ENCODE measurements at places on chromosomes 7 and 10. TPM values are rescaled to one million over a fixed set of nuclear protein-coding genes. Genes with fewer than 3 reads are reported as not detected.

Gene GET4
- total RNA-seq = 28.3 TPM

- DNase-seq = no peak
Measured at GRCh38 chr7:15478401-15478800, 83.4 kb downstream of the AGMO start.

DNA sequence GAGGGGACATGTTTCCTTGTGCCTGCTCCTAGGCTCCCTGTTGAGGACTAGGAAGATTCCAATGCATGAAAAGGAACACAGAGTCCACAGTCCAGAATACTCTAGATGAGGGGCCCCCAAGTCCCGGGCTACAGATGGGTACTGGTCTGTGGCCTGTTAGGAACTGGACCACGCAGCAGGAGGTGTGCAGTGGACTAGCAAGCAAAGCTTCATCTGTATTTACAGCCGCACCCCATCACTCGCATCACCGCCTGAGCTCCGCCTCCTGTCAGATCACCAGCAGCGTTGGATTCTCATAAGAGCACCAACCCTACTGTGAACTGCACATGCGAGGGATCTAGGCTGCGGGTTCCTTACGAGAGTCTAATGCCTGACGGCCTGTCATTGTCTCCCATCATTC, 233.0 kb upstream of the MKLN1 start:
- DNase-seq = no peak

DNA sequence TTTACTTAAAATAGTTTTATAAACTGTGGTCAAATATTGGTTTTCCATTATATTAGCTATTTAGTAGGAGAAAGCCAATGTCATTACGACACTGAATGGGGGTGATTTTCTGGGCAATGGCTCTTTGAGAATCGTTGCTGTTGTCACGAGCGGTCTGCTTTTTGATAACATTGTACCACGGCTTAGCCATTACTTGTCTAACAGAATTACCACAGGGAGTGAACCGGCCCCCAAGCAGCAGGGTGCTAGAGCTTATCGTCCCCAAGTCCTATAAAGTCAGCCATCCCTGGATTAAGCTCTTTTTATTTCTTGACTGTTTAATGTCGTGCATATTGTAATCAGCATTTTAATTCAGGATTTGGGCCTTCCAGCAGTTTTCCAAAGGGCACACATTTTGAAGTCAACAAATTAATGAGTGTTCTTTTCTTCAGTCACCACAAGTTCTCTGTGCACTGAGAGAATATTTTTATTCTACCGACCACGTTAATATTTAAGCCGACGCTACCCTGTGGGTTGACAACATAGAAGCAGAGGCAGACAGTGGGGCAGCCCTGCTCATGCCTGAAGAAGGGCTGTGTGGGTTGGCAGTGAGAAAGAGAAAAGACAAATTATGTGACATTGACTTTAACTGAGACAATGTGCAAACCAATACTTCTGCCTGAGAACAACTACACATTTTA, 125.8 kb downstream of the ICA1 start:
- DNase-seq = no peak

Gene NKX1-2
- not detected for total RNA-seq

Gene CROT
- total RNA-seq = 7.7 TPM

- DNase-seq = no peak
Measured at GRCh38 chr10:28478646-28479045, 54.3 kb upstream of the WAC start.

DNA sequence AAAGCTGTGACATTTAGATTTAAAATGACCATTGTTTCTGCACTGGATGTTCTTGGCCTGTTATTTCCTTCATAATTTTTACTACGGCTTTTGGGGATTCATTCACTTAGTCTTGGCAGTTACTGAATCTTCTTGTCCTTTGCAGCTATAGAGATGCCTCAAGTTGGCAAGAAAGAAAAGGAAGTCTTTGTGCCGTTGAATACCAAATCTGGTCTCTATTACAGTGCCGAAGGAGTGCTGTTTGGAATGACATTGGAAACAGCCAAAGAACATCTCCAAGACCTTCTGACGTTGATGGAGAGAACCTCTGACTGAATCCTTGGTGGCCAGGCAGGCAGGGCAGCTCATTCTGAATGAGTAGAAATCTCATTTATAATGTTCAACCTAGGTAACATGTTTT, 54.3 kb upstream of the NRP1 start:
- no peak for DNase-seq

- DNase-seq = no peak
Measured at GRCh38 chr10:127524229-127524628, 24.9 kb upstream of the NPS start.

All from left cardiac atrium (tissue), 4 donors.